ENCODE measurements at places on chromosomes 1 and 21.

GRCh38 chr1:225909477-225909876 is 14.6 kb downstream of the PYCR2 start:
- DNase-seq = no peak

GRCh38 chr1:150696995-150697927 is at the start of gene GOLPH3L:
GOLPH3L (minus strand) TSS chr1:150697154; CDS start chr1:150694838, 2,316 bp downstream.
- peak; percentile 100 for DNase-seq

DNA sequence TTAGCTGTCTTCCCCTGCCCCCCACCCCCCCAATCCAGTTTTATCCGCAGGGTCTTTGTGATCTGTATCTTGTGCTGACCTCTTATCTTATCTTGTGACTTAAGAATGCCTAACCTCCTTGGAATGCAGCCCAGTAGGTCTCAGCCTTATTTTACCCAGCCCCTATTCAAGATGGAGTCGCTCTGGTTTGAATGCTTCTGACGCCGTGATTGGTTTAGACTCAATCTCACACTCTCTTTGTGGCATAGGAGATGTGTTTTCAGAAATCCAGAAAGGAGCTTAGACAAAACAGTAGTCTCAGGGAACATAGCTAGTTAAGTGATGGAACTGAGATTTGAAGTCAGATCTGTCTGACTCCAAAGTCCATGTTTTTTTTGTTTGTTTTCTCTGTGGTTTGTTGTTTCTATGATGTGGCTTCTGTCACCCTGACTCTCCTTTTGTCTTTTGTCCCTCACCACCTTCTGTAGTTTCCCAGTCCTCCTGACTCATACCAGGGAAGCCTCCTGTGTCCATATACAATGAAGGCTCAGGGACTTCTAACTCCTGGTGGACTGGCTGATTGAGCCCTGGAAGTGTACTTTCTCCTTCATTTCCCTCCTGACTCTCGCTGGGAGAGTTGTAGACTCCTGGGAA is 18.1 kb upstream of the USP24 start:
- DNase-seq = no peak

DNA sequence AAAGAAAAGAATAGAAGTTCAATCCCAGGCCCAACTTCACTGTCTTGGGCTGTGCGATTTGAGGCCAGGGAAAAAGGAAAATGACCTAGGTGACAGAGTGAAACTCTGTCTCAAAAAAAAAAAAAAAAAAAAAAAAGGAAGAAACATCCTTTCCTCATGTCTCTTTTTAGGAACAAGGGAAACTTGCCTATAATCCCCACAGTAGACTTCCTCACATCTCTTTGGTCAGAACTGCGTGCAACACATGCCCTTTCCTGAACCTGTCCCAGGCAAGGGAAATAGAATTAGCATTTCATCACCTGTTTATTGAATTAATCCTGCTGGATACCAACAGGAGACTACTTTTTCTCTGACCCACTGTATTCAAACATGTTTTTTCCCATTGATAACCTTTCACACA is 2.3 kb downstream of the DCST1 start:
- no peak for DNase-seq

- DNase-seq = no peak
Measured at GRCh38 chr1:224499204-224499603, 64.6 kb upstream of the WDR26 start.

GRCh38 chr1:1966071-1966740 is 37.4 kb downstream of the CFAP74 start:
- no peak for DNase-seq

DNA sequence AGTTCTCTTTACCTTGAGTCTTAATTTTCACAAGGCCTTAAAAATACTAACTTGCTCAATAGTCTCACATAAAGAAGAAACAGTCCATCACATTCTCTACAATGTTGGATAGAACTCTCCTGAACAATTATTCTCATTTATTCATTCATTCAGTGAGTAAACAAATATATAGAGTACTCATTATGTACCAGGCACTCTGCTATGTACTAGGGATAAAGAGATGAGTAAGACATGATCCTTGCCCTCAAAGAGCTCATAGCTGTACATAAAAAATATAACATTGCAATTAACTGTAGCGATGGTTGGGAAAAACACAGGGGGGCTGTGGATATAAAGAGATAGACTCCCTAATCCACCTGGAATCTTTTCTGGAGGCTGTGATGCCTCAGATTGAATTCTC is 586.9 kb upstream of the BEND5 start:
- DNase-seq = no peak

- no peak for DNase-seq
Measured at GRCh38 chr1:41666981-41667631, 182.6 kb upstream of the EDN2 start.

DNA sequence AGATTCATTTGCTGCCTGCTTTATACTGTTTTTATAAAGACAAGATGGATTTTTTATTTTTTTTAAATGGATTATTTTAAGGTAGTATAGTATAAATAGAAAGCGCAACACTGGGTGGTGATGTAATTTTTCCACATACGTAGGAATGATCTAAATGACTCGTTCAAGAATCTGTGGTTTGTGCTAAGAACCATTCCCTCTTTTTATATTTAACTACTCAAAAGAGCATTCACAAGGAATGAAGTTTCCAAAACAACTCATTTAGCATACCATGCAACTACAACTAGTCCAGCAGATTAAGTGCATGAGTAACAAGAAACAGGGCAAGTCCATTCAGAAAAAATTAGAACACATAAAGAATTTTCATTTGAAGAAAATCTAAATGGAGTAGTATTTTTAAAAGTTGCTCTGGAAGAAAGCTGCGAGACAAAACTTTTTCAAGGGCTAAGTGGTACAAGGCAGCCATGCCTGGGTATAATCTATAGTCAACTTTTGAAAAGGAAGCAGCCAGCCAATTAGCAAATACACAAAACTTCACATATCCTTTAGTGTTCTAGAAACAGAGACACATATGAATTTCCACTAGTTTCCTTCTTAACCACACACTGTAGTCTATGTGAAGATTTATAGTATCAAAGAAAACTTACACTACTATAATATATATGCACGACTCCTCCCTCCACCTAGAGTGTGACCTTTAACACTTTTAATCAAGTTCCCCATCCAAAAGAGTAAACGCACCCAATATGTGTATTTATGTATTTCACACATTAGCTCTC is 23.4 kb downstream of the GTF2B start:
- no peak for DNase-seq

DNA sequence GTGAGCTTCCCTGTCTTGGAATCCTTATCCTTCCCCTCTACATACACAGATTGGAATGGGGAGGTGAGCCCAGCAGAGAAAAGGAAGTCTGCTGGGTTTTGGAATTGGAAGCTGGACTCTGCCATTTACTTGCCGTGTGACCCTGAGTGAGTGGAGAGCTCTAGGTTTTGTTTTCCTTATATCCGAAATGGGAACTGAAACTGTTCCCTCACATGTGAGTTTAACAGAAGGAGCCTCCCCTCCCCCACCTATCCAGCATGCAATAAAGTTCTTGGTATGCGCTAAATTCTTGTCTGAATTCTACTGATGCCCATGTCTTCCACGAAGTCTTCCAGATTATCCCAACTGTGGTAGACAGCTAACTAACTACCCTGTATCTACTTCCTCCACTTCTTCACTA is 58.7 kb downstream of the NENF start:
- no peak for DNase-seq

- DNase-seq = no peak
Measured at GRCh38 chr1:30761381-30762151, 4.0 kb upstream of the LAPTM5 start.

DNA sequence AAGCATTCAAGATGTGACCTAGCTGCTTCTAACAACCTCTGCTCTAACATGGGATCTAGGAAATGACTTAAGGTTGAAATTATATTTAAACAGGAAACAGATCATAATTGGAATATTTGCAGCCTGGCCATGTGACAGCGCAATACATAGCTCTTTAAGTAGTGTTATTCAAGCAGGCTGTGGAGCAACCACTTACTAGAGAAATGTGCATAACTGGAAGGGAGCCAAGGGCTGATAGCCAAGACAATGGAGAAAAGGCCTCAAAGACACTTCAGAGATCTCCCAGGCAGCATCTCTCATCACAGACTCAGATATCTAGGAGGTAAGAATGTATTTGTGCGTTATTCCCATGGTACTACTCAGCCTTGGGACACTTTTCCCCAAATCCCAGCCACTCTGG is 823.0 kb upstream of the PRMT6 start:
- no peak for DNase-seq

- no peak for DNase-seq
Measured at GRCh38 chr1:151763990-151764389, 694 bp upstream of the MRPL9 start.

DNA sequence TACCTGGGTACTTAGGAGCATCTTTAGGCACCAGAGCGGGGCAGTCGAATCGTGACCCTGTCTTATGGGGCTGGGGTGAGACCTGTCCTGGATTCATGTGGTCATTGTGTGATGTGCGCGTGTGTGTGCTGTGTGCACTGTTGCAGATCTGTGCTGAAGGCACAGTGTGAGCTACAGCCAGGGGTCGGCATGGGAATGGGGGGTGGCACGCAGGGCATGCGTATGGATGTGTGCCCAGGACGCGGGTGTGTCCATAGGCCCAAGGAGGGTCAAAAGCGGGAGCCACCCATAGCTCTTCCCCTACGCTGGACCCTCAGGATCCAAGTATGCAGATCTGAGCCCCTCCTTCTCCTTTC is 14.6 kb downstream of the PTPRF start:
- DNase-seq = no peak

DNA sequence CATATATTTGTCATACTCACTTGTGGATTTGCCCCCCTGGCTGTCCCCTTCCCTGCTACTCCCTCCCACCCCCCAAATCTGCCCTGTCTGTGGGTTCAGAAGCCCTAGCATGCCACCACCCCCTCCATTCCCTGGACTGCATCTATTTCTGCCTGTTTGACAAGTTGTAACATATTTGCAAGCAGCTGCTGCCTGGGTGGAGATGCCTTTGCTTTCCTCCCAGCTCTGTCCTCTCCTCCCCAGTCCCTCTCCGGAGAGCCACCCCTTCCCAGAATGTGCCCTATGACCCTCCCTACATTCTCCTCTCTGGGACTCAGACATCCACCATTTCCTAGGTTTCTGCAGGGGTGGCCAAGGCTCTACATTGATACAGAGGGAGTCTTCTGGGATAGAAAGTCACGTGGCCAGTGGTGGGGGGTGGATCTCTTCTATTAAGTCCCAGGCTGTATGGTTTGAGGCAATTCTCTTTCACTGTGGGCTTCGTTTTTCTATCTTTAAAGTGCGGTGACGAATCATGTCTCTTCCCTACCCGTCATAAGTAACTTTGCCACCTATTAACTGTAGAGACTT is 6.0 kb upstream of the MYOG start:
- DNase-seq = no peak

DNA sequence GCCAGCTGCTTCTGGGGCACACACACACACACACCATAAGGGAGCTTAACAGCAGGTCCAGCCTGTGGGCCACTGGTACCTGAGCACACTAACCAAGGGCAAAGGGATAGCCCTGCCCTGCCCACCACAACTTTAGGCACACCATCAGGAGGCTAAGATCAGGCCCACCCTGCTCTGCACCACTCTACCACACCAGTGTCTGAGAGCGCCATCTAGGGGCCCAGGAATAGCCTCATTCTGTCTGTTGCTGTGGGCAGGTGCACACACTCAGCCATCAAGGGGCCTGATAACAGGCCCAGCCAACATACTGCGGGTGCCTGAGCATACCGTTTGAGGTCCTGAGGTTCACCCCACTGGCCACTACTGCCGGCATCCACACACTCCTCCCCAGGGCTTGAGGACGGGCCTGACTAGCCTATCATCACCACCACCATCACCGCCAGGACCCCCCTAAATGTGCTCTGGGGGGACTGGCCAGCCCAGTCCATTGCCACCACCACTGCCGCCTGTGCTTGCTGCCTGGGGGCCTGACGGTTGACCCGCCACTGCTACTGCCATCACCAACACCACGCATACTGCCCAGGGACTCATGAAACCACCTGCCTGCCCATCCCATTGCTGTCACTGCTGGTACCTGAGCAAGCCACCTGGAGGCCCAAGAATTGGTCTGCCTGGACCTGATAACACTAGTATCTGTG is 31.3 kb downstream of the NSL1 start:
- peak; percentile 12 for DNase-seq

DNA sequence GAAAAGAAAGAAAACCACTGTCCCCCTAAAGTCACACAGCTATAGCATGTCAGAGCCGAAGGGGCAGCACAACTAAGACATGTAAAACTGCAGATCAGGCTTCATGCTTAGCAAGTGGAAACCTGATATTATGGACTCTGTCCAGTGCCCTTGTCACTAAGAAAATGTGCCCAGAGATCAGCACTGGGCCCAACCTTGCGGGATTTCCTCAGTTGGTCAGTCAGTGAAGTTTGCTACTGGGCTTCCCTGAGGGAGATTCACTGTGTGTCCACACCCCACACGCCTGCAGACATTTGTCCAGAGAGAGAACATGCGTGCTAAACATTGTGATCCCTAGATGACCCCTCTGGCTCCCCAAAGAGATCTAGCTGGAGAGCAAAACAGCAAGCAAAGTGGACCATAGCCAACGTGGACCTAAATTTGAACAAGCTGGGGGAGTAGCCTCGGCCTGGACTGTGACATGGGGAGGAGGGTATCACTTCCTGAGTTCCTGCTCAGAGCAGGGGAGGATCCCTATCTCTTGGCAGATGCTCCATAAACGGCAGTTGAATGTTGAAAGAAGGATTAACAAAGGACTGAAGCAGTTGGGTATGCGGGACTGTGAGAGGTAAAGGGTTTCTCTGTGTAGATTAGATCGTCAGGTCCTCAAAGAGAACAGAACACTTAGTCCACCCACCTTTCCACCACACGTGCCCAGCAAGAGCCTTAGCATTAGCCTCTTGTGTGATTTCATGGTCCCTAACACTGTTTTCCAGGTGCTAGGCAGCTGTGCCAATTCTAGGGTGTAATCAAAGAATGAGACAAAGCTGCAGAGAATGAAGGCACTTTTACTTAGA is 53.6 kb downstream of the GLUL start:
- no peak for DNase-seq

DNA sequence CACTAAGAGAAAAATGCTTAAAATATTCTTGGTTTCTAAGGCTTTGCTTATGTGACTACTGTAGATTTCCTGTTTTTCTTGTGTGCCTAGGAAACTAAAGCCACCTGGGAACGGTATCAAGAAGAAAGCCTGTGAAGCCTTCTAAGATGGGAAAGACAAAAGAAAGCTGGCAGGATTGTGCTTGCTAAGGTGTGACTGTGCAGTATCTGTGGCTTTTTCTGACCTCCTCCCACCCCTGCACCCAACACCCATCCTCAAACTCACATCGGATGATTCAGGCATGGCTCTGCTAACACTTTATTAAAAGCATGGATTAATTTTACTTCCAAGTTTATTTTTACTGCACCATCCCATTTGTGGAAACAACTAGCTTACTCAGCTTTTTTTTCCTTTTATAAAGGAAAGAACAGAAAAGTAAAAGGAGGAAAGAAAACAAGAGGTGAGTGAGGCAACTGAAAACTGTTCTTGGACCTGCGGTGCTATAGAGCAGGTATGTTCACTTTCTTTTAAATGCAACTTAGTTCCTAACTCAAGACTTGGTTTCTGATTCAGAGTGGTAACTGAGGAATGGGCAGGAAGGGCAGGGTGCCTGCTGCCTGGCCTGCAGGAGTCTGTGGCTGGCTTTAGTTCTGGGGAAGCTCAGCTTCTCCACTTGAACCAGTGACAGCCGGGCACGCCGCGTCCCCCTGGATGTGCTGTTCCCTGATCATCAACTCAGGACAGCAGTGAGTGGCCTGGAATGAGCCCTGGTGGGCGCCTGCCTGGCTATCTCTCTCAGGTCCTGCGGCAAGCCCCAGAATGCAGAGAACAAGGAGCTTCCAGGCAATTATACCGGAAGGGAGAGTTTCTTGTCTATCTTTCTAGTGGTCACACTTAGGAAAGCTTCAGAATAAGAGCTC is at the start of gene GBP6:
Gene GBP6 (plus strand): TSS at position 422 of the 899 bp plus-strand sequence. CDS start 4,493 bp downstream, outside the sequence.
- no peak for DNase-seq
